ENCODE measurements at places on chromosomes 11 and 22.

- DNase-seq = no peak
These were observed 6.8 kb downstream of the CRYBB1 start for GRCh38 chr22:26610996-26611395.

- DNase-seq = no peak
These were observed at the start of gene PLAAT5 for GRCh38 chr11:63490551-63491239. TSS of gene PLAAT5 (minus strand) at chr11:63491167. CDS start at chr11:63491034, 133 bp downstream.

GRCh38 chr11:129973068-129973467 lies 29.6 kb downstream of the PRDM10 start:
- DNase-seq = no peak

DNA sequence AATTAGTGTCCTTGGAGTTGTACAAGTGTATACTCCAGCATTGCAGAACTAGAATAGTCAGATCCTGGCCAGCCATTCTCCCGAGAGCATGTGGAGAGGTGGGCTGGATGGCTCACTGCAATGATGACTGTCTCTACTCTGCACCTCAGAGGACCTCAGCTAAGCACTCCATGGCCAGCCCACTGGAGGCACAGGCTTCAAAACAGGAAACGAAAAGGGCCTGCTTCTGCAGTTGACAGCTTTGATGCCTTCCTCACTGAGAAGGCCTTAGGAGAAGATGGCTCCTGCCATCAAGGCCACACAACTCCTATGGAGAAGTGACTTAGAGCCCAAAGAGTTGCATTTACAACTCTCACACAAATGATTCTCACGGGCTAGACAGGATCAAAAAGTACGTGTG lies 9.1 kb downstream of the POLD4 start:
- DNase-seq = no peak

DNA sequence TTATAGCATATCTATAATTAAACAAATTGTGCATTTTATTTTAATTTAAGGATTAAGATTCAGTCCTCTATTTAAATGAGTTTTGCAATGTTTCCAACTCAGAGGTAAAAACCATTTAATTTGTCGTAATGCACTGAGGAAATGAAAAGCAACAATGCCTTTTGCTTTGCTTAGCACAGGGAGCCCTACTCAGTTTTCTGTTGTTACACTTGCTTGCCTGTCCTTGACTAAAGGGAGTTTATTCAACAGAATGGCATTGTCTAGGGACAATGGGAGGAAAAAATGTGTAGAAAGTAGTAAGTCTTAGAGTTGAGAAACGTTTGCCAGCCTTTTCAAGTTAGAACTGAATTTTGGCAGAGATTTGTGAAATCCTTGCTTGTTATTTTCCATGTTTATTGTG lies 734.2 kb upstream of the ANO3 start:
- DNase-seq = no peak

DNA sequence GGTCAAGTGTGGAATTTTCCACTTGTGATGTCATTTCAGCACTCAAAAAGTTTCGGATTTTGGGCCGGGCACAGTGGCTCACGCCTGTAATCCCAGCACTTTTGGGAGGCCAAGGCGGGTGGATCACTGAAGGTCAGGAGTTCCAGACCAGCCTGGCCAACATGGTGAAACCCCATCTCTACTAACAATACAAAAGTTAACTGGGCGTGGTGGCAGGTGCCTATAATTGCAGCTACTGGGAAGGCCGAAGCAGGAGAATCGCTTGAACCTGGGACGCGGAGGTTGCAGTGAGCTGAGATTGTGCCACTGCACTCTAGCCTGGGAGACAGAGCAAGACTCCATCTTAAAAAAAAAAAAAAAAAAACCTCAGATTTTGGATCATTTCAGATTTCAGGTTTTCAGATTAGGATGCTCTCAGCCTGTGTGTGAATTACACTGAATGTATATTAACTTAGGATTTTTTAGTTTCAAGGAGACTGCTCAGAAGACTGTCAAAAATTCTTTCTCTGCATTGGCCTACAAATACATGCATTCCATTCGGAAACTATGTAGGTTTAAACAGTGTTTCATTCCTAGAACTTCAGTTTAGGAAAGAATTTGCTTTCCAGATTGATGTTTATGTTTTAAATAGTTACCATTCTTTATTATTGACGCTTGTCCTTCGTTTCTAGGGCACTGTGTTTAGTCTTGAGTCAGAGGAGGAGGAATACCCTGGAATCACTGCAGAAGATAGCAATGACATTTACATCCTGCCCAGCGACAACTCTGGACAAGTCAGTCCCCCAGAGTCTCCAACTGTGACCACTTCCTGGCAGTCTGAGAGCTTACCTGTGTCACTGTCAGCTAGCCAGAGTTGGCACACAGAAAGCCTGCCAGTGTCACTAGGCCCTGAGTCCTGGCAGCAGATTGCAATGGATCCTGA lies 48.0 kb downstream of the BID start:
- DNase-seq = no peak

DNA sequence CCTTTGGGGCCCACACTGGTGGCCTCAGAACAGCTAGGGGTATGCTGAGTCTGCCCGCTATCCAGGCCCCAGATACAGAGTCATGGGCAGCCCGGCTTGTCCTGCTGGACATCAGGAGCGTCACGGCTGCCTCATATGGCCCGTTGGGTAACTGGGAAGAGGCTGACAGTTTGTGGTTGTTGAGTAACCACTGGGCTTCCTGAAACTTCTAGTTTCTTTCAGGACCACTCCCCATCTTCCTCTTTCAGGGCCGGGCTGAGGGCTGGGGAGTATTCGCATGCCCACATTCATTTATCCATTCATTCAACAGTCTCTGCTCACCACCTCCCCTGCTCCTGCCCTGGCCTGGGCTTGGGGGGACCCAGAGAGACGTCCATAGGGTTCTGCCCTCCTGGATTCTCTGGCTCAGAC lies 13.4 kb upstream of the P2RY2 start:
- no peak for DNase-seq

- DNase-seq = no peak
These were observed 69.7 kb downstream of the SNX19 start for GRCh38 chr11:130846606-130847005.
